ENCODE measurements at places on chromosomes 2 and 18.

GRCh38 chr2:49371128-49371701 lies 216.9 kb upstream of the FSHR start:
- DNase-seq: no peak

DNA sequence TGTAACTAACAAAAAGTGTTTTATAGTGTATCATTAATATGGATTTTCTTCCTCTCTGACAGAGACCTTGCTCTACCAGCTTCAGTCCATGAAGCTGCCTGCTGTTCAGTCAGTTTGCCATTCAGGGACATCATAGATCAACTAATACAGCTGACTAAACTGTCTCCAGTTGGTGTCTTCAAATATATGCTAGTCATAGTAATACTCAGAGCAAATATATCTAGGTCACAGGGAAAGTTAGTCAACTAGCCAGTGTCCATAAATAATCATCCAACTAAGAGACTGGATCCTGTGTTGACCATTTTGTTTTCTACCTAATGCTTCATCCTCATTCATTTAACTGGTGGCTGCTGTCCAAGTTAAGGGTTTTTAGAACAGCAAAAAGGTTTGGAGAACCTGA lies 38.2 kb upstream of the LRPPRC start:
- no peak for DNase-seq

DNA sequence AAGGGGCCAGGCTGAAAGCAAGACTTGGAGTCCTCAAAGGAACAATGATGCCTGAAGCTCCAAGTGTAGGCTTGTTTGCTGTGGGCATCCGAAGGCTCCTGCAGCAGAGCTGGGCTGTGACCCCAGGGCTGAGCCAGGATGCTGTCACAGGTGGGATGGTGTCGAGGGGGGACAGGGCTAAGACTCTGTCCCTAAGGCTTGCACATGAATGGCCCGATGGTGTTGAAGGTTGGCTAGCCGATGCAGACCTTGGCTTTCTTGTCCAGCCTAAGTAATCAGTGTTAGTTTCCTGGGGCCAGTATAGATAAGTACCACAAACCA lies 251.0 kb downstream of the NDUFA10 start:
- DNase-seq: no peak

GRCh38 chr18:66641056-66641455 lies 37.2 kb upstream of the CDH19 start:
- DNase-seq: no peak

DNA sequence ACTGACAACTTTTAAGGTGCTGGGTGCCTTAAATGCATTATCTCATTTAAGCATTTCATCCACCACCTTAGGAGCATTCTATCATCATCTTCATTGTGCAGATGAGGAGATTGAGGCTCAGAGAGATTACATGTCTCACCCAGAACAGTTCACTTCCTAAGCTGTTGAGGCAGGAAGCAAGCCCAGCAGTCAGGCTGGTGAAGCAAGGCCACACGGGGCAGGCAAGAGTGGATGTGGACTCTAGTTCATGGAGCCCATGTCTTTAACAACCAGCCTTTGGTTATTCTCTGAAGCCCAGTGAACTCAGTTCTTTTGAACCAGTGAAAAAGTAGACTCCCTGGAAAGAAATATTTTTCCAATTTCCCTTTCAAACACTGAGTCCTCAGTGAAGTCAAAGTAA lies 294.8 kb upstream of the MGAT5 start:
- no peak for DNase-seq

DNA sequence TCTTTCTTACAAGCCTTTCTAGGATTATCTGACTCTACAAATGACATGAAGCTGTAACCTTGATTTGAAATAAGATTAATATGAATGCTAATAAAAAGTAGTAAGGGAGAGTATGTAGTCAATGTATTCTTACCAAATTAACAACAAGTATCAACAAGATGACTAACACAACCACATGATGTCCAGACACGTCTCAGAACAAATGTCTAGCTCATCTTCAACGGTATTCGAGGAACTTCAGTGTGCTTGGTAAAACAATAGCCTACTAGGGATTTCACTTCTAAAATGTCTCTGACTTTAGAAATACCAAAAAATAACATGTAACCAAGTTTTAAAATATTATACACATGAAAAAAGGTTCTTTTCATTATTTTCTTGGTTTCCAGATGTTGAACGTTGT lies 3.4 kb downstream of the HDLBP start:
- no peak for DNase-seq

GRCh38 chr18:43863180-43863579 lies 585.9 kb upstream of the SYT4 start:
- DNase-seq: no peak

- no peak for DNase-seq
Measured at GRCh38 chr18:46253498-46253897, 149.3 kb downstream of the HAUS1 start.

DNA sequence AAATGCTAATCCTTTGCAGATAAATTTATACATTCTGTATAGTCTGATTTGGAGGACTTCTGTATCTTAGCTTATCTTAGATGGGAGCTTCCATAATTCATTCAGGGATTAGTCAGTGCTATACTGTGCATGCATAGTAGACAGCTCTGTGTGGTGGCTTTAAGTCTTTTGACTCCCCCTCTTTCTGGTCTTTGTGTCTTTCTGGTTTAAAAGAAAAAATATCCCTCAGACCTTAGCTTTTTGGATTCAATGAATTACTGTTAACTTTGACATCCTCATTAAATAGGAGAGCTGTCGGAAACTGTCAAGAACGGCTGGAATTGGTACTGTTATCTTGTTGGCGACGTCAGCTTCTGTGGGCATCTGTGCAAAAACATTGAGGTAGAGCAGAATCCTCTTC lies 130.4 kb downstream of the SPTBN1 start:
- DNase-seq: no peak

DNA sequence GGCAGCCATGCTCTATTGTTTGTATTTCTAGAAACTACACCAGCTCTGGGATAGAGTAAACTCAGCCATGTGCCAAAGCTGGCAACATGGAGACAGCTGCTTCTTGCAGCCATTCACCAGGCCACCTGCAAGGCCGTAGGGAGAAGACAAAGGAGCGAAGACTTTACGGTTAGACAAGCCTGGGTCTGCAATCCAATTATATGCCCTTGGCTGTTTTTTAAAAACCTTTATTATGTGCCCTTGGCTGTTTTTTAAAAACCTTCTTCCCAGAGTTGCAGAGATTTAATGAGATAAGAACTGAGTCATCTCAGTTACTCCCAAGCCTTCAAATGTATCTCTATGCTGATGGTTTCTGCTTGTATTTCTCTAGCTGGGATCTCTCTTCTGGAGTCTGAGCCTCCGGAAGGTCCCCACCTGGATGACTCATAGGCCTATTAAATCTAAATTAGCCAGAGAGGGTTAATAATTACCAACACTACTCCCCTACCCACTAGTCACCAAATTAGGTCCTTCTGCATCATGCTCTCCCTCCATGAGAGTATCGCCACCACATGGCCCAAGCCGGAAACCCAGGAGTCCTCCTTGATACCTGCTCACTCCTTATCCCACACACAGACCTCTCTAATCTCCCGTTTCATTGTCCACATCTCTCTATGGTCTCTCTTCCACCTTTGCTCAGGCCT lies 17.5 kb upstream of the DPP4 start:
- DNase-seq: no peak

DNA sequence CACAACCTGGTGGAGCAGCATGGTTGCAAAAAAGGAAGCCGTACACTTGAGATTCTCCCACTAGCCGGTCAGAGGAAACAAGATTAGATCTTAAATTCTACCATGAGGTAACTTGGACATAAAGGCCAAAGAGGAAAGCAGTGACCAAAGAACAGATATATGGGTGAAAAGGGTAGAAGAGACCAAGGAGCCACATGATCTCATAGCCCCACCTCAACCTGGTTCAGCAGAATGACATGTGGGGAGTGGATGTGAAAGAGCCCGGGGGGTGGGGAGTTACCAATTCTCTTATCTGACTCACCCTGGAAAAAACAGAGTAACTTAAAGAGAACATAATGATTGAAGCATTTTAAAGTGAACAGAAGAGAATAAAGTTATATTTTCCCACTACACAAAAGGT lies 683.0 kb downstream of the DSC3 start:
- no peak for DNase-seq

Data from stimulated activated CD4-positive, alpha-beta T cell treated with anti-CD3 and anti-CD28 coated beads, Interleukin-2, amount 100 ng/mL, for 4 hours (primary cell).